T-cell (primary cell): ENCODE measurements at places on chromosomes 5 and 9.
A peak's percentile ranks its signal among the peaks of the same experiment; 100 is the strongest.

DNA sequence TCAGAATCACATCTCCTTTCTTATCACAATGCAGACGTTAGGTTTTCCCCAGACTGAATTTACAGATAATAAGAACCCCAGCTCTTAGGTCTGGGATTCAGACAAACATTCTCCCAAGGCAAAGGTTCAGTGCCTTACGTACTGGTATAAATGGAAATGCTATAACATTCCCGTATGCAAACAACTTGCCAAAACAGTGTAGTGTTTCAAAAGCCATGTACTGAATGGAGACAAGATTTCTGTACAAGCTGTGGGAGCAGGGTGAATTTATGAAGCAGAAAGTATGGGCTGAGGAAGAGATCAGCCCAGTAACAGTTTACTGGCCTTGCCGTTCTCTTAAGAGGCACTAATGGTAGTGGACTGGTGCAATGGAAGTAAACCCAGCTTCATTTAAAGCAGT, 225.5 kb upstream of the ZNF462 start:
- DNase-seq: no peak

DNA sequence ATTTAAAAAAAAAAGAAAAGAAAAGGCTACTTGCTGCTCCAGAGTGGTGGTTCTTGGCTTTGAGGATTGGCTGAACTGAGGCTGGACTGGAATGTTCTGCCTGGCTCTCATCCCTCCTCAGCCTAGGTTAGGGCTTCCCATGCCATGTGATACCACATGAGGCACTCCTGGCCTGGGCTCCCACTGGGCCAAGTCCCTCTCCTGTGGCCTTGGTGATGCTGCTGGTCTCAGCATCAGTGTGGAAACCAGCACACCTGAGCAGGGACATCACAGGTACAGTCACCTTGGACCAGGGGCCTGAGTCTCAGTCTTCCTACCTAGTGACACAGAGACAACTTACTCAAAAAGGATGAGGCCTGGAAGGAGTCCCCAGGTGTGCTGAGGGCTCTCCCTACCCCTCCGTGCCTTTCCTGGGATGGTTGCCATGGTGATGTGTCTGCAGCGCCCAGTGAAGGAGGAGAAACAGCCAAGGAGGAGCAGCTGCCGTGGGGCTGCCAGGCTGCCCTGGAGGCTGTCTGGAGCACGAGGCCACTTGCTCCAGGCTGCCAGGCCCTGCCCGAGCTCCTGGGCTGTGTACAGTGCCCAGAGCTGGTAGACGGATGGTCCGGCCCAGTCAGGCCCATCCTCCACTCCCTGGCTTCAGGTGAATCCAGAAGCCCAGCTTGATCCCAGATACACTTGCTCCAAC, 71.0 kb downstream of the WNK2 start:
- DNase-seq: no peak

- DNase-seq: no peak
Observed at GRCh38 chr5:133514456-133514855, 97.9 kb downstream of the FSTL4 start.

- no peak for DNase-seq
Observed at GRCh38 chr5:153617190-153617589, 126.7 kb downstream of the GRIA1 start.

- DNase-seq: no peak
Observed at GRCh38 chr5:111509119-111509518, 3.2 kb downstream of the STARD4 start.

DNA sequence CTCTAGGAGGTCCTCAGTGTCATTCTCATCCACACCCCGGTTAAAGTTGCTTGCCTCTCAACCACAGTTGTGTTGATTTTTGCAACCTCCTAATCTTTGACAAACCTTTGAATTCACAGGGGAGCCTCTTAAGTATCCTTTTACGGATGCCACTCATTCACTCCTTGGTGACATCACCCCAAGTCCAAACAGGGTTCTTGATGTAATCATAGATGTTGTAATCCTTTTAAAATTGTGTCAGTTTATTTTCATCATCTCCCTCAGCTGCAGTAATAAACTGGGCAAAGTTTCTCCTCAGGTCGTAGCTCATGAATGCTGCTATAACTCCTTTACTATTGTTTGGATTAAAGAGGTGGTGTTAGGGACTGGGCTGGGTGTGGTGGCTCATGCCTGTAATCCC, 637.2 kb upstream of the NUDT12 start:
- no peak for DNase-seq

GRCh38 chr5:17225520-17225919, 8.1 kb downstream of the BASP1 start:
- no peak for DNase-seq

DNA sequence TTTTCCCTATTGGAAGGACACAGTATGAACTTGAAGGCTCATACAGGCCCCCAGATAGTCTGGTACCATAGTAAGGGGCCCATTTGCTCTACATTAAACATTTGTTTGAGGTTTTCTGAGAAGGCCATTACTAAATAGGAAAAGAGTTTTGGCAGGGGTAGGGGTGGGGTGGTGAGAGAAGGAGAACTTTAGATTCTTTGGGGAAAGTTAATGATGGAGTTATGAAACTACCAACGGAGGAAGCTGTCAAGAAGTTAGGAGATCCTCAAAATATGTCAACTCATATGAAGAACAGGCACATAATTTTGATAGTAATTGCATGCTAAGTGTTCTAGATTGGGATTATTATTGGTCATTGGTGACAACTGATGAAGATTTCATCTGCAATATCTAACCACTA, 114.7 kb downstream of the TAF11L14 start:
- DNase-seq: no peak

DNA sequence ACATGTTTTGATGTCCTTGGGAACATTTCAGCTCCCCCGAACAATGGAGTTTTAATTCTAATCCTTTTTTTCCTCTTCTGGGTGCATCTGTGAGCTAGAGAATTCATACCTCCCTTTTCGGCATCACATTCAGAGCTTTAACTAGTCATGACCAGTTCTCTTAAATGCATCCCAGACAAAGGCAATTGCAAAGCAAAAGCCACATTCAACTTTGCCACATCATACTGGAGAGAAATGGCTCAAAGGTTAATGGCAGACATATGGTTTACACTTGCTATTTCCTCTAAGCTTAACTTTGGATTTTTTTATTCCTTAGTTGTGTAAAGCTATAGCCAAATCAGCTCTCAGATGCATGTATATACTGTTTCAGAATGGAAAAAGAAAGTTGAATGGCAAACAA, 153.3 kb downstream of the ESM1 start:
- no peak for DNase-seq

GRCh38 chr5:173691931-173692330, 75.5 kb upstream of the BOD1 start:
- DNase-seq: no peak

- DNase-seq: no peak
Observed at GRCh38 chr9:4667681-4668080, 1.4 kb upstream of the SPATA6L start.

DNA sequence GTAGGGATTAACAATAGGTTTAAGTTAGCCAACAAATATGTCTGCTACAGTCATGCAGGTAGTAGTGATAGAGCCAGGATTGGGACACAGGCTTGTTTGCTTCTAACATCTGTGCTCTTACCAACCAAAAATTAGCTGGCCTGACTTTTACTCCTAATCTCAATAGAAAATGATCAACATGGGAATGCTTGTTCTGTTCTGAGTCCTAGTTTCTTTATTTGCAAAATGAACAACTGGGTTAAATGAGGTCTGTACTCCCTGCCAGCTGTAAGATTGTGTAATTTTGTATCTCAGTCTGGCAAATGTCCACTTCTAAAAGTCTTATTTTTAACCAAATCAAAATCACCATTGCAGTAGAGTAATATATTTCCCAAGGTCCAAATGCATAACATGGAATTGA, 216.8 kb downstream of the NMUR2 start:
- no peak for DNase-seq

GRCh38 chr5:40071870-40072269, 607.8 kb upstream of the PTGER4 start:
- DNase-seq: no peak

DNA sequence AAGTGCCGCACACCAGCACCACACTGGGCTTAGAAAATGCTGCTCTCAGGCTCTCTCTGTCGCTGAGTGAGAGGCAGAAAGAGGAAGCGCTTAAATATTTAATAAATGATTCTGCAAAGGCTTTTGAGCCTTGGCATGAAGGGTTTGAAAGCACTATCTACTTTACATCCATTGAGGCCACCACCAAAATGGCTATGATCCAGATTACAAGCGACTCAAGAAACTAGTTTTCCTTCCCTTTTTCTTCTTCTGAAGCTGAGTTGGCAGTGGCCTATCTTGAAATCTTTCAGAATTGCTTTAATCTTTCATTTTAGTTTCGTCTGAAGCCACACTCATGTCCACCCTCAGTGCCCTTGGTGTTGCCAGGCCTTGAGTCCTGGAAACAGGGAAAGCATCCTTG, 59.5 kb downstream of the EBF1 start:
- no peak for DNase-seq

- no peak for DNase-seq
Observed at GRCh38 chr5:151780348-151780747, 8.6 kb downstream of the G3BP1 start.

- DNase-seq: peak; percentile 16
Observed at GRCh38 chr9:97848215-97848479, 4.9 kb upstream of the FOXE1 start.

GRCh38 chr9:6272229-6272598, 56.0 kb upstream of the TPD52L3 start:
- DNase-seq: no peak

DNA sequence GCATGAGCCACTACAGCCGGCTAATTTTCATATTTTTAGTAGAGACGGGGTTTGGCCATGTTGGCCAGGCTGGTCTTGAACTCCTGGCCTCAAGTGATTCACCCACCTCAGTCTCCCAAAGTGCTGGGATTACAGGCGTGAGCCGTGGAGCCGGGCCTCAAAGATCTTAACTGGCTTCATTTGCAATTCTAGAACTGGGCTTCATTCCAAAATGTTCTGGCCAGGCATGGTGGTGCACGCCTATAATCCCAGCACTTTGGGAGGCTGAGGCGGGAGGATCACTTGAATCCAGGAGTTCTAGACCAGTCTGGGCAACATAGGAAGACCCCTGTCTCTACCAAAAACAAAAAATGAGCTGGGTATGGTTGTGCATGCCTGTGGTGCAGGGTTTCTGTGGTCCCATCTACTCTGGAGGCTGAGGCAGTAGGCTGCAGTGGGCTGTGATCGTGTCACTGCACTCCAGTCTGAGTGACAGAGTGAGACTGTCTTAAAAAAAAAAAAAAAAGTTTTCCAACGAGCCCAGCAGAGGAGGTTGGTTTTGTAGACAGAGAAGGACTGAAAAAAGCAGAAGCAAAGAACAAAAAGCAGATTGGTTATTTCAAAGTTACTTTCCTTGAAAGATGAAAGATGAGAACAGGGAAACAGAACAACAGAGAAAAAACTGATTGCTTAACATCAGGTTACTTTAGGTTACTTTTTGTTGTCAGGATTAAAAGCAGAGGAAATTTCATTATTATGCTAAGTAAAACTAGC, 78.2 kb downstream of the ANKRD55 start:
- DNase-seq: no peak

- no peak for DNase-seq
Observed at GRCh38 chr5:43874772-43875171, 271.8 kb downstream of the NNT start.

DNA sequence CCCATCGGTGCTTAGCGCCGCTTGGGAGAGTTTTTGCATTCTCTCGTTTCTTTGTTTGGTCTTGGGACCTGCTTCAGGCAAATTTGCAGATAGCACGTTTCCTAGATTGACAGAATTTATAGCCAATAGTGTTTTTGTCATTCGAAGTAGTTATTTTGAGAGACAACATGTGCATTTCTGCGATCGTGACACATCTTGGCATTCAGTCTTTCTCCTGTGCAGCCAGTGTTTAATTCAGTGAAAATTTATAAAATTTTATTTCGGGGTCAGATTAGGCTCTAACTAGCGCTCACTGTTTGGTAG, 830 bp downstream of the PRRC1 start:
- DNase-seq: no peak

DNA sequence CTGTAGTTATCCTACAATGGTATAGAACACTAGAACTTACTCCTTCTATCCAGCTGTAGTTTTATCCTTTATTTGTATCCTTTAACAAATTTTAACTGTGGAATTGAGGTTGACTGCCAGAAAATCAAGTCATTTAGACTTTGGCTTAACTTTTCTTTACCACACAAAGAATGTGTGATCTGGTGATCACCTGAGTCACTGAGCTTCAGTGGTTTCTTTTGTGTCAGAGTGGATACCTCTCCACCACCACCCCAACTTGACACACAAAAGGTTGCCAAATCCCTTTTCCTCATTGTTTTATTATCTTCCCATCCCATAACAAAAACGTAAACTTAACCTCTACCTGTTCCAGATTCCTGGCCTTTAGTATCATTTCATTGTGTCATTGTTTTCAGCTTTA, 5.5 kb downstream of the OTULIN start:
- DNase-seq: no peak

DNA sequence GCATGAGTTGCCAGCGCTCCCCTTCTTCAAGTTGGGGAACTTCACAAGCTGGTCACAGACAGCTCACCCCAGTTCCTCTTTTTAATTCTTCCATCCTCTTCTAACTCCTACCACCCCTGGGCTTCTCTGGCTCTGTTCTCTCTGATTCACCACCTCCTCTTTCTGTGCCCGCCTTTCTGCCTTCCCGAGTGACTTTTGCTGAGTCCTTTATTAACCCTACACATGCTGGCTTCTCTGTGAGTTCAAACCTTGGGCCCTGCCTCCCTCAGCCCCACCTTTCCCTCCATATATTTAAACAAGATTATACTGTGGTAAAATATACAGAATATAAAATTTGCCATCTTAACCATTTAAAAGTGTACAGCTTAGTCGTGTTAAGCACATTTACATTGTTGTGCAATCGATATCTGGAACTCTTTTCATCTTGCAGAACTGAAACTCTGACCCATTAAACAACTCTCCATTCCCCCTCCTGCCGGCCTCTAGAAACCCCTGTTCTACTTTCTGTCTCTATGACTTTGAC, 32.0 kb downstream of the SLC46A2 start:
- no peak for DNase-seq

DNA sequence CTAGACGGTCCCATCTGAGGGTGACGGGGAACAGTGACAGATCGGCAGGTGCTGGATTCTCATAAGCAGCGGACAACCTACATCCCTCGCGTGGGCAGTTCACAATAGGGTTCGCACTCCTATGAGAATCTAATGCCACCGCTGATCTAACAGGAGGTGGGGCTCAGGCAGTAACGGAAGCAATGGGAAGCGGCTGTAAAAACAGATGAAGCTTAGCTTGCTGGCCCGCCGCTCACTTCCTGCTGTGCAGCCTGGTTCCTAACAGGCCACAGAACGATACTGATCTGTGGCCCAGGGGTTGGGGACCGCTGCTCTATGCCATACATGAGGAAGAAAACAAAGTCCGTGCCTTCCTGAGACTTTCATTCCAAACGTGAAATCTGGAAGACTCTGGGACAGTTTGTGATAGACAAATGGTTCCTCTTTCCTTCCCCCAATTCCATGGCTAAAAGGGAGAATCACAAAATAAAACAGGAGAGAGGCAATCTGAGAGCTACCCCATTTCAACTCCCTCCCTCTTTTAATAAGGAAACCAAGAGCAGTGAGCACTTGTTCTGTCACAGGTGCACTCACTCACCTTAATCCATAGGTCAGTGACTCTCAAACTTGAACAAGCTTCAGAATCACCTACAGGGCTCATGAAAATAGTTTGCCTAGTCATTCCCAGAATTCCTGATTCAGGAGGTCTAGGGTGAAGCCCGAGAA, 12.1 kb downstream of the PDCL start:
- DNase-seq: peak; percentile 40
